ENCODE measurements at places on chromosomes 3 and 15.

DNA sequence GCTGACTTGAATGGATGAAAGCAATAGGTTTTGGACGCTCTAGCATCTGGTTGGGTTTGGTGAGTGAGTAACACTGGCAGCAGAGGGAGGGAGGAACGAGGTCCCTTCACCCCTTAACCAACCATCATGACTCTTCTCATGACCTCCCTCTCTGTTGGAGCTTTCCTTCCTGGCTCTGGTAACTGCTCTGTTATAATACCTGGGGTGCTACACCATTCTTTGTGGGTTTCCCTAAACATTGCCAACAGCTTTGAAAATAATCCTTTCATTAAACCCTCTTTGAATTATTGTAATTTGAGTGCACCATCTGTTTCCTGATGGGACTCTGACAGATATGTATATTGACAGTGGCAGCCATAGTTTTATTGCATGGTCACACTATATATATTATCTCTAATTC, 146.2 kb upstream of the PTPRG start:
- no peak for DNase-seq

GRCh38 chr15:26050984-26051383, 187.9 kb upstream of the ATP10A start:
- no peak for DNase-seq

DNA sequence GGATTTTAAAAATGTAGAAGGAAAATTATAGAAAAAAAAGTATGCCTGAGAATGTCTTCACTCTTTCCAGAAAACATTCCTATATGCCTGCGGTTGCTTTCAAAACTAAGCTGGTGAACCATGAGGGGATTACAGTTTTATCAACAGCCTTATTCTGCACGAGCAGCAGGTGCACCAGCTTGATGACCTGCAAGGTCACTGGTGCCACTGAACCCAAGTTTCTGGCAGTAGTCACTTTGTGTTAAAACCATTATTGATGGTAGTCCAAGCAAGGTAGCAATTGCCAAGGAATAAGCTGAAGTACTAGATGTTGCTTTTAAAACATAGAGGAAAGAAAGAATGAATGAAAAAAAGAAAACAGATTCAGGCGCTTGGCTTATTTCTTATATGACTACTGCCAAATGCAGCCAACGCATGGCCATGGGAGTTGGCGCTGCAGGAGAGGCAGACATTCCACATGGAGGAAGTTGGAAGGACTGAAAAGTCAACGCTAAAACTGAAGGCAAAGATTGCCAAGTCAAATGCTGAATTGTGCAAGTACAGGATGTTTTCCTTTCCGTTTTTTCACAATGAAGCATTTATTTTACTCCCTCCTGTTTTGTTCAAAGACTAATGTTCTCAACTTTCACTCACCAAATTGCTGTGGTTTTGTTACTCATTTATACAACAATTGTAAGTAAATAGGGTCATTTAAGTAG, 601.4 kb downstream of the CADM2 start:
- DNase-seq, result no peak

GRCh38 chr15:38854506-38854905, 289.9 kb upstream of the RASGRP1 start:
- DNase-seq, result no peak

DNA sequence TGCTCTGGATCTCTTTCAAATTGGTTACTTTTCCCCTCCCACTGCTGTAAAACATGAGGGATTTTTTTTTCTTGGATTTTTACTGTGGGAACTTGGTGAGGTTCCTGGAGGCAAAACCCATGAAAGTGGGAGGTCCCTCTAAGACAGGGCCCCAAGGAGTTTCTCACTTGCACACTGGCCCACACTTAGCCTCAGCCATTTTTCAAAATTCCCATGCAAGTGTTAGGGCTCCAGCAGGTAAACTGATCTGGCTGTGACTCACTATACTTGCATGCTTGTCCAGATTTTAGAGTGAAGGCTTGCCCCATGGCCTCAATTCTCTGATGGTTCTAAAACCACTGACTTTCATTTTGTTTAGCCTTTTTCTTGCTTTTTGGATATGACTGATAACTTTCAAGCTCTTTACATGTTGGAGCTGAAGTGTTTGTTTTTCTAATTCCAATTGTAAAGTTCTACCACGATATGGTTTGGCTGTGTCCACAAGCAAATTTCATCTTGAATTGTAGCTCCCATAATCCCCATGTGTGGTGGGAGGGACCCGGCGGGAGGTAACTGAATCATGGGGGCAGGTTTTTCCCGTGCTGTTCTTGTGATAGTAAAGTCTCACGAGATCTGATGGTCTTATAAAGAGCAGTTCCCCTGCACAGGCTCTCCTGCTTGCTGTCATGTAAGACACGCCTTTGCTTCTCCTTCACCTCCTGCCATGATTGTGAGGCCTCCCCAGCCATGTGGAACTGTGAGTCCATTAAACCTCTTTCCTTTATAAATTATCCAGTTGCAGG, 37.7 kb downstream of the MCCC1 start:
- no peak for DNase-seq

GRCh38 chr3:4303187-4304123, at the start of gene SETMAR:
SETMAR (plus strand) TSS chr3:4303369; CDS start chr3:4303371, 2 bp downstream.
- peak; percentile 73 for DNase-seq

DNA sequence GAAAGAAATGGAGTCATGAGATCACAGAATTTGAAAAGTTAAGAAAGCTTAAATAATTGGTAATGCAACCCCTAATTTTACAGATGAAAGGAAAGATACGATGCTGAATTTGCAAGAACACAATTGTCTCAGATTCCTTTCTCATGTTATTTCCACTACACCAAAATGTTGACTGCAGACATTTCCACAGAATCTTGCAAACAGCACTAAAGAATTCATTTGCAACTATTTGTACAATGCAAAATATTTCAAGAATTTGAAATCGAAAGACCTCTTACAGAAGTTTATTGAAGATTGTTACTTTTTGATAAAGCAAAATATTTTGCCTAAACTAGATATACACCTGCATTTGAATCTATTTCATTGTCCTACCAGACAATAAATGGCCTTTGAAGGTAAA, 194.1 kb upstream of the KCNMB2 start:
- no peak for DNase-seq

GRCh38 chr3:93910097-93910496, 63.6 kb downstream of the PROS1 start:
- DNase-seq, result no peak

DNA sequence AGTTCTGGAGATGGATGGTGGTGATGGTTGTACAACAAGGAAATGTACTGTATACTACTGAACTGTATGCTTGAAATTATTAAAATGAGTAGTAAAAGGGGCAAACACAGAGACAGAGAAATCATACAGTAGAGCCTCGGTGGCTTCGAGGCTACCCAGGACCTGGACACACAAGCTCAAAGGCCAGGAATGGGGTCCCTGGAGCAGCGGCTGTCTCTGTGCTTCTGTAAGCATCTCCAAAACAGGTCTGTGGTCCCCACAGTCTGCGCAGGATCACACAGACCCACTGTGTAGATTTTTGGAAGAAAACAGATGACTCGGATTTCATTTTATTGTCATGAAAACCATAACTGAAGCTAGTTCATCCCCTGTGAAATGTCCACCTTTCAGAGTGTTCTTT, 39.7 kb downstream of the PGPEP1L start:
- no peak for DNase-seq

GRCh38 chr3:161369531-161369930, 1.8 kb downstream of the SPTSSB start:
- DNase-seq, result no peak

DNA sequence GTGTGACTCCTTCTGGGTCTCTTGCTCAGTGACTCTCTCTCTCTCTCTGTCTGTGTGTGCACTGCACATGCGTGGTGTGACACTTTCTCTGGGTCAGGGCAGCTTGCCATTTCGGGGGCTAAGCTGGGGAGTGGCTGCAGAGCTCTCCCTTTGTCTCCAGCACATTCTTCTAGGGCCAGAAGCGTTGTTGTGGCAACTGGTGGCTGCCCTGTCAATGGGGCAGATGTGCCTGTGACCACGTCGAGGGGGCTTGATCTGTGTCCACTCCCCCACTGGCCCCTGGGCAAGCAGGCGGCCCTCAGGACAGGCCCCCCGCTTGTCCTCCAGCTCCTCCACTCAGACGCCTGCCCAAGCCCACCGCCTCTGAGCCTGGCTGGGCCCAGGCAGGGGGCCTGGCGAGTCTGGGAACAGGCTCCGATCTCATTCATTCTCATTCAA, 67.8 kb downstream of the WNT7A start:
- DNase-seq, result no peak

GRCh38 chr3:43997788-43998369, 243.8 kb upstream of the TOPAZ1 start:
- no peak for DNase-seq

GRCh38 chr3:159829056-159829455, 159.6 kb upstream of the IL12A start:
- DNase-seq, result no peak

DNA sequence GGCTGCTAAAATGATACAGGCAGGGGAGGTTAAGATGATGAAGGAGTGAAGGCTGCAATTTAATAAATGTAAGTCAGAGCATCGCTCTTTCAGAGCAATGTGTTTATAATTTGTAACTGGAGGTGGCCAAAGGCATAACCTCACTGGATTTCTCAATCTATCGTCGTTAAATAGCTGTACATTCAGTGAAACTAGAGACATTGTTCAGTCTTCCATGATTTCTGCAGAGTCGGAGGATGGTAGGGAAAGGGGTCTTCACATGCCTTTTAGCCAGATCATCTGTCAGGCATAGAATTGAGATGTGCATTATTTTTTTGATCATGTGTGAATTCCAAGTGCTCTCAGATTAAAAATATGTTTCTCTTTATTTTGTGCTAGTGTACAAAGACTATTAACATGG, 315.4 kb downstream of the OXSM start:
- DNase-seq, result no peak

DNA sequence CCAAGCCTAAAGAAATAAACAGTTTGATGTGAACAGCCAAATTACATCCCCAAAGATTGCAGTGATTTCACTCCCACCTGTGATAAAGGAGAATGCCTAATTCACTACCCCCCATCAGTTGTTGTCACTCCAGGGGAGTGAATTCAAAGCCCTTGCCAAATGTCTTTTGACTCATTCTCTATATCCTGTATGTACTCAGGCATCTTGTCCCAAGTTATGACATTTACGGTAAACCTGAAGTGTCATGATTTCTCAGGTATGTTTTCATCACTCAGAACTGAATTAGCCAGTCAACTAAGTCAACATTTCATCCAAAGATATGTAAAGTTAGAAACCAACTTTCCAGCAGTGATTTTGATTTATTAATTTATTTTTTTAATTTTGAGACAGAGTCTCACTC, 22.0 kb upstream of the HERC1 start:
- no peak for DNase-seq

GRCh38 chr3:149809699-149810098, 3.3 kb upstream of the RNF13 start:
- no peak for DNase-seq

DNA sequence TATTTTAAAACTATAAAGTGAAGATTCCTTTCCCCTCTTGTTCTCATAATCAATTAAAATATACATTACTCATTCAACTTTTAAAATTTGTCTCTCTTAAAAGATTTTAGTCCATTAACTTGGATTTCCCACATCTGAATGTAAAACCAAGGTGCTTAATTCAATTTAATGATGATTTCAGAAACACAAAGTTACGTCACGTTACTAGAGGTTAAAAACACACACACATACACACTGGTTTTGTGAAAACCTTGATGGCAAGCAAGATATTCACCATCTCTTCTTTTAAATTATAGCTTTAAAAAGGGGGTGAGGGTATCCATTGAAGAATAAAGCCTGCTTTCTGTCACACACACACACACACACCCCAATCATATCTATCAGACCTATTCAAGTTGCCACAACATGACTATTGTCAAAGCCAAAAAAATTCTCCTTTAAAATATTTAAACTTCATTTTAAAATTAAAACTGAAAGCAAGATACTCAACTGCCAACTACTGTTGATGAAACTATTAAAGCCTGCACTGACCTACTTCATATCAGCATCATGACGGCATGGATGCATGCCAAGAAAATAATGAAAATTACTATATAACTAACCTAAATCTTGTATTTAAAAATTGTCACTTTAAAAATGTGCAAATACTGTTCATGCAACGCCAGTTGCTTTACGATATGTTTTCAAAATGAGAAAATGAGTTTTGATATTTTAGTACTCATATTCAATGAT, 2.1 kb downstream of the RFX7 start:
- DNase-seq, result no peak

GRCh38 chr3:176376531-176376930, 820.8 kb downstream of the TBL1XR1 start:
- DNase-seq, result no peak

DNA sequence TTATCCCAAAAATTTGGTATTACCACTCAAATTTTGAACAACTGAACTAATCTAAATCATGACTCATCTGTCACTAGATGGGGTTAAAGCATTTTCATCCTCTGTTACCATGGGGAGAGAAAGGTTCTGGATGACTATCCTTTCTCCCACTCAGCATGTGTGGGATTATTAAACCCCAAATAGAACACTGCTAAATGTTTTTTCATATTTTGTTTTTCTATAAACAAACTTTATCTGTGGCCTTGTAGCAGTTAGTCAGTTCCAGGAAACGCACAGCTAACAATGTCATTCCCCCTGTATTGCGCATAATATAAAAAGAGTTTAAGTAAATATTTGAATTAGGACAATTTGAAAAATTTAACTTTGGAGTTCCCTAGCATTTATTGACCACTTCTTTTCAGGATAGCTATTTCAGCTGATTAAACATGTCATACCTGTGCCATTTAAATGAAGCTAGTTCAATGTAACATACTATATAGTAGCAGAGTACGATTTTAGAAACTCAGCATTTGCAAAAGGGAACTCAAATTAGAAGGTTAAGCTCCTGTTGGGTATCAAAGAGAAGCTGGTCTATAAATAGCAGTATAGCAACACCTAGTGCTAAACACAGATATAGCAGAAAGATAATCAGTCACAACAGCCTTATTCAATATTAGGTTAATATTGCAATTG, 9.2 kb upstream of the TMEM212 start:
- no peak for DNase-seq

- no peak for DNase-seq
Observed at GRCh38 chr3:156635973-156636372, 38.4 kb upstream of the TIPARP start.

GRCh38 chr15:100785181-100786138, 94.2 kb upstream of the ALDH1A3 start:
- no peak for DNase-seq

DNA sequence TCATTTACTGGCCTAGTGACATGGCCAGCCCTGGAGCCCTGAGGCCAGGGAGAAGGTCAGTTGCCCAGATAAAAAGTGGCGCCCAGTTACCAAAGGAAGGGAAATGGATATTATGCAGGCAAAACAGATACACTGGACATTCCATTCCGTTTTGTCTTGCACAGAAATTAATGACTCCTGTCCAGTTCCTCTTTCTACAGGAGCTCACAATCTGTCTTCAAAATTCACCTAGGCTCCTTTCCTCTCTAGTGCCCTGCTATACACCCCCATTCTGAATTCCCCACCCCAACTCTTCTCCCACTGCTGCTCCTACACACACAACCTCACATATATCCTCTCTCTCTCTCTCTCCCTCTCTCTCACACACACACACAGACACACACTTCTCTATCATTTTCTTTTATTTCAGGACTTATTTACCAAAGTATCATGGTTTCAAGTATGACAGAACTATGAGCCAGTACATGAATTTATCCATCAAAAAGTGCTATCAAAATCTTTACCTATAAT, 229.0 kb downstream of the MAGI1 start:
- DNase-seq, result no peak

- no peak for DNase-seq
Observed at GRCh38 chr15:34160735-34161134, 49.2 kb downstream of the KATNBL1 start.

- DNase-seq, result no peak
Observed at GRCh38 chr3:185052631-185053030, 100.2 kb downstream of the C3orf70 start.

All from CD8-positive, alpha-beta T cell (primary cell).